ENCODE measurements at places on chromosomes 3 and 15. TPM values are rescaled to one million over a fixed set of nuclear protein-coding genes. Genes with fewer than 3 reads are reported as not detected.

DNA sequence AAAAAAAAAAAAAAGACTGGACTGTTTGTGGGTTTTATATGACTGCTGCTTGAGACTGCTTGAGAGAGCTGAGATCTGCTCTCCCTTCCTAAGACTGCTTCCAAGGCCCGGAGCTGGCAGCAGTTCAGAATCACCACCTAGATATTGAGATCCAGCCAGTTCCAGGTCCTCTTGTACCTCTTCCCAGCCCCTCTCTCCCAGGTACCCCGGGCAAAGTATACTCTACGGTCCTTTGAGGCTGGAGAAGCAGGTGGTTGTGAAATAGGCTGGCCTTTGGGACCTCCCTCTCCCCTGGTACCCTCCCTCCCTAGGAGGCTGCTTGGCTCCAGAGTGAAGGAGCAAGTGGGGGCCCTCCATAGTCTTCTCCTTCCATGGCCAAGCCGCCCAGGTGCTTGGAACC lies 12.6 kb upstream of the BAHD1 start:
- no peak for DNase-seq

- no peak for DNase-seq
Measured at GRCh38 chr3:123656691-123657090, 71.8 kb upstream of the HACD2 start.

DNA sequence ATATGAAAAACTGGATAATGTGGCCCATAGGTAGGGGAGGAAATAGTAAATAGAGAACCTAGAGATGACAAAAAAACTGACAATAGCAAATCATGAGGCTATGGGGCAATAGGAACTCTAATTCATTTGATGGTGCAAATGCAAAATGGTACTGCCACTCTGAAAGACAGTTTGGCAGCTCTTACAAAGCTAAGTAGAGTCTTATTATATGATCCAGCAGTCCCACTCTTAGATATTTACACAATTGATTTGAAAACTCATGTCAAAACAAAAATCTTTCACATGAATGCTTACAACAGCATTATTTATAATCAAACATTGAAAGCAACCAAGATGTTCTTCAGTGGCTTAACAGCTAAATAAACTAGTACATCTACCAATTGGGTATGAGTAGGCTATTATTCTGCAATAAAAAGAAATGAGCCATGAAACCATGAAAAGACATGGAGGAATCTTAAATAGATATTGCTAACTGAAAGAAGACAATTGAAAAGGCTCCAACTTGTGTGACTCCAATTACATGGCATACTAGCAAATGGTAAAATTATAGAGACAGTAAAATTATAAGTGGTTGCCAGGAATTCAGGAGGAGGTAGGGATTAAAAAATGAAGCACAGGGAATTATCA lies 321.8 kb upstream of the STAC start:
- DNase-seq = no peak

AADACL2 gene
- total RNA-seq = not detected

DNA sequence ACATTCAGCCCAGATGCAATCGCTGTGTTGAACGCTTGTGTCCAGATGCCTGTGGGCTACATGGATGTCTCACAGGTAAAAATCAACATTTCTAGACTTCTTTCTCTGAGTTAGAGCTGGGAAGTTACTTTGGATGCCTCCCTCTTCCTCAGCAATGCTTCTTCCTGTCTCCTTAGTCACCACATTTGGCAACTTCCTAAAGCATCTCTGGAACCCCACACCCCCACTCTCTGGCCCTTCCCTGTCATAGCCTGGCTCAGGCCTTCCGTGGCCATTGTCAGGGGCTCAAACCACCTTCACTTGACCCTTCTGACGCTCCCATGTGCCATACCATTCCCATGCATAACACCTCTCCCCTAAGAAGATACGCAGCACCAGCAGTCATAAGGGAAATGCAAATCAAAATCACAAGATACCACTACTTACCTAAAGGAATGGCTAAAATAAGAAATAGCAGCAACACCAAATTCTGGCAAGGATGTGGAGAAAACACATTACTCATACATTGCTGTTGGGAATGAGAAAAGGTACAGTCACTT lies 21.6 kb upstream of the RGMA start:
- DNase-seq = no peak

DNA sequence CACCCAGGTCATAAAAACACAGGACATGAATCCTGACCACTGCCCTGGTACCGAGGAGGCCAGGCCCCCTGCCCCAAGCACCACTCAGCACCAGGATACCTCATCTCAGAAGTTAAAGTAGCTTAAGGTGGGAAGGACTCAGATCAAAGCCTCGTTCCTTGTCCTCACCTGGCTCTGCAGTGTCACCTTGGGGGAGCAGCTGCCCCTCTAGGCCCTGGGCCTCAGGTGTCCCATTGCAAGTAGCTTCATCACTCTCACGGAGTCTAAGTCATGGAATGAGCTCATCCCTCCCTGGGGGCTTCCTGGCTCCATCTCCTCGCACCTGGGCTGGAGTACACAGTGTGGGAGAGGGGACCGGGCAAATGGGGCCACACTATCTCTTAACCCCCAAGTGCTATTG lies 148.0 kb downstream of the TPRA1 start:
- no peak for DNase-seq

All from dermis blood vessel endothelial cell (primary cell).